OCI-LY7 (cell line): ENCODE measurements at places on chromosomes 12 and 14.

DNA sequence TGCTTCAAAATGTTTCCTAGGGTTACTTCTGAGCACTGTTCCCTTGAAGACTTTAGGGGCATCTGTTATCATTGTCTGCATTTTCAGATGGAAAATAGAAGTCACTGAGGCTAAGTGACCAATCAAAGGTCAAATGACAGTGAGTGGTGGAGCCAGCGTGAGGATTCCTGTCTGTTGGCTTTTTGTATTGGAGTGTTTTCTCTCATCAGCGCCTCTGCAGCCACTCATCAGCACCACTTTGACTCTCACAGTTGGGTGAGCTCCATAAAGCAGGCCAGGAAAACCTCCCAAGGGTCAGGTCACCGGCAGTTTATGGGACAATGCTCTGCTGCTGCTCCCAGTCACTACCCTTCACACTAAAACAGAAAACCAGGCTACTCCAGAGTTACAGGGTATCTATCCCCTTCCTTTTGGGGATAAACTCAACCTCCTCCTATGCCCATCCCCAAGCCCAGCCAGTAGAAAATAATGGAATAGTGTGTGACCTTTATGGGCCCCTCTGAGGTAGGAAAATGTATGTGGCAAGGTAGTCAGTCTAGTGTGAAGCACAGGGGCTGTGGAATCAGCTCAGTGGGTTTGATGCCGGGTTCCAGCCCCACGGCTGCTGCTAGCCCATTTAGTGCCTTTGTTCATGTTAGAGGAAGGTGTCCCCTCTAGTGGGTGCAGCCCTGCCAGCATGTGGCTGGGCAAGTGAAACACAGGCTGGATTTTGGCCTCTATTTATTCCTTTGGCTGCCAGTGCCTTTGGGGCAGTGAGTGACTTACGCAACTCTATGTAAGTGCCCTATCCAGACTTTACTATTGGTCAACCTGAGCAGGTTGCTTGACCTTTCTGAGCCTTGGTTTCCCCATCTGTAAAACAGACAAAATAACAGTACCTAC is 133.8 kb upstream of the CPM start:
- DNase-seq, result peak; percentile 15

- DNase-seq, result no peak
Observed at GRCh38 chr12:119940897-119941296, 48.1 kb upstream of the BICDL1 start.

DNA sequence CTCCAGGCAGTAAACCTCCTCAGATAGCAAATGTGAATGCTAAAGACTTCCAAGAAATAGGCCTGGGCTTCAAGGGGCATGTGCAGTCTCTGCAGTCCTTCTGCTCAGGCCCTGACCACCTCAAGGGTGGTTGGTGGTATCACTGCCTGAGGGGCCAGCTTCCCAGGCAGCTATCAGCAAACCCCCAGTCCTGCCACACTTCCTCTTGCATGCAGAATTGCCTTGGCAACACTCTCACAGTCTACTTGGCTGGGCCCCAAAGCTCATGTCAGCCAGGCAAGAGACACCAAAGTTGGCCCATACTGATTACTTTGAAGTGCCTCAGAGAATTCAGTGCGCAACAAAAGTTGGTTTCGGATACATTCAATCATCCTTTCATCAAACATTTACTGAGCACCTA is 3.5 kb upstream of the ASB8 start:
- DNase-seq, result no peak

- DNase-seq, result no peak
Observed at GRCh38 chr14:61153914-61154545, 127.1 kb downstream of the TMEM30B start.

DNA sequence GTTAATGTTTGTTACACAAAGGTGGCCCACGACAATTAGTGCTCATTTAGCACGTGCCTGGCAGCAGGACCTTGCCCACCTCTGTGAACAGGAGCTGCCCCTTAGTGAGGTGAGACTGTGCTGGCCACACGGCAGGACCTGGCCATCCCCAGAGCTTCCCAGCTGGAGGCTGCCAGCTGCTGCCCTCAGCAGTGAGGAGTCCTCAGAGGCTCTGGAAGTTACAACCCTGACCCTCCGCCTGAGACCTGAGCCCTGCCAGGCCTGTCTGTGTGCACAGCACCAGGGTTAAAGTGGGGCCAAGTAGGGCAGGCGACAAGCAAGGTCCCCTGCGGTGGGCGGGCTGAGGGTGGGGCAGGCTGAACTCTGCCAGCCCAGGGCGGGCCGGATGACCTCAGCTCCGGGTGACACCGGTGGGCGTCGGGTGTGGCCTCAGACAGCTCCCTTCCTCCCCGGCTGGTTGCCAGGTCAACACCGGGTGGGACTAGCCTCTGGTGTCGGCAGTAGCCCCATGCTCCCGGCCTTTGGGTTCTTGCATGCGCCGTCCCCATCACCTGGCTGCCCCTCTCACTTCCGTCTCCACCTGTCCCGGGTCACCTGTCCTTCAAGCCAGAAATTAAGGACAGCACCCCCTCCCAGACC is 9.2 kb upstream of the LBHD2 start:
- no peak for DNase-seq

- peak; percentile 84 for DNase-seq
Observed at GRCh38 chr14:91417120-91417982, at the start of gene CCDC88C. CCDC88C (minus strand) TSS chr14:91417820; CDS start chr14:91417690, 130 bp downstream.

GRCh38 chr12:94650143-94651056 is at the start of gene TMCC3:
TMCC3 (minus strand) TSS chr12:94650557; CDS start chr12:94650430, 127 bp downstream.
- DNase-seq, result no peak

GRCh38 chr12:95625012-95625411 is 73.7 kb upstream of the USP44 start:
- DNase-seq, result no peak

DNA sequence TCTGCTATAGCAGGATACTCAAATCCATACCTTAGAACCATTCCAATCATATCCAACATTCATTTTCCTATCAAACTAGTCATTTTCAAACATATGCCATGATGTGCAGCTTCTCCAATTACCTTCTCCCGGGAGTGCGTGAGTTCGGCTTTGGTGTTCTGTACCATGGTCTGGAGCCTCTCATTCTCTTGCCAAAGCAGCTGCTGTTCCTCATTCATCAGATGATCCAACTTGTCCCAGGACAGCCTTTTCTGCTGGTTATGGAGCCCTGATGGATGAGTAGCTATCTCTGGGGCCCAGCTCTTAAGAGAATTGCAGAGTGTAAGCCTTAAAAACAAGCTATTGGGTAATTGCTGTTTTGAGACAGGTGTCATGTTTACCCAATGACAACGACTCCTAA is 71.1 kb upstream of the SAV1 start:
- no peak for DNase-seq

GRCh38 chr12:69331909-69332684 is 16.1 kb upstream of the LYZ start:
- DNase-seq, result no peak

DNA sequence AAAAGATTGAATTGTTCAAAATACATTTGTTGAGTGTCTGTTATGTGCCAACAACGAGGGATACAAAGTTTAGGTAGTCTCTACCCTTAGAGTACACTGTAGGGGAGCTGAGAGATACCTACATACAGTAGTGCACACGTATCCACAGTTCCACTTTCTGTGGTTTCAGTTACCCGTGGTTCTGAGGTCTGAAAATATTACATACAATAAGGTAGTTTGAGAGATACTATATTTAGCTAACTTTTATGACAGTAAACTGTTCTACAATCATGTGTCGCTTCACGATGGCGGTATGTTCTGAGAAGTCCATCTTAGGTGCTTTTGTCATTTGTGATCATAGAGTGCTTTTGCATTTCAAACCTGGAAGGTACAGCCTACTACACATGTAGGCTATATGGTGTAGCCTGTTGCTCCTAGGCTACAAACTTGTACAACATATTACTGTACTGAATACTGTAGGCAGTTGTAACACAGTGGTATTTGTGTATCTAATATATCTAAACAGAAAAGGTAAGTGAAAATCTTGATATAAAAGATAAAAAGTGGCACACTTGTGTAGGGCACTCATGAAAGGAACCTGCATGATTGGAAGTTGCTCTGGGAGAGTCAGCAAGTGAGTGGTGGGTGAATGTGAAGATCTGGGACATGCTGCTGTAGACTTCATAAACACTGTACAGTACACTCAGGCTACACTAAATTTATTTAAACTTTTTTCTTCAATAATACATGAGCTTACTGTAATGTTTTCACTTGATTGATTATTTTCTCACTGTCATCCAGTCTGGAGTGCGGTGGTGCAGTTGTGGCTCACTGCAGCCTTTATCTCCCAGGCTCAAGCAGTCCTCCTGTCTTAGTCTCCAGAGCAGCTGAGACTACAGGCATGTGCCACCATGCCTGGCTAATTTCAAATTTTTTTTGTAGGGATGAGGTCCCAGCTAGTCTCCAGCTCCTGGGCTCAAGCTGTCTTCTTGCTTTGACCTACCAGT is 4.0 kb downstream of the CPSF6 start:
- peak; percentile 14 for DNase-seq

DNA sequence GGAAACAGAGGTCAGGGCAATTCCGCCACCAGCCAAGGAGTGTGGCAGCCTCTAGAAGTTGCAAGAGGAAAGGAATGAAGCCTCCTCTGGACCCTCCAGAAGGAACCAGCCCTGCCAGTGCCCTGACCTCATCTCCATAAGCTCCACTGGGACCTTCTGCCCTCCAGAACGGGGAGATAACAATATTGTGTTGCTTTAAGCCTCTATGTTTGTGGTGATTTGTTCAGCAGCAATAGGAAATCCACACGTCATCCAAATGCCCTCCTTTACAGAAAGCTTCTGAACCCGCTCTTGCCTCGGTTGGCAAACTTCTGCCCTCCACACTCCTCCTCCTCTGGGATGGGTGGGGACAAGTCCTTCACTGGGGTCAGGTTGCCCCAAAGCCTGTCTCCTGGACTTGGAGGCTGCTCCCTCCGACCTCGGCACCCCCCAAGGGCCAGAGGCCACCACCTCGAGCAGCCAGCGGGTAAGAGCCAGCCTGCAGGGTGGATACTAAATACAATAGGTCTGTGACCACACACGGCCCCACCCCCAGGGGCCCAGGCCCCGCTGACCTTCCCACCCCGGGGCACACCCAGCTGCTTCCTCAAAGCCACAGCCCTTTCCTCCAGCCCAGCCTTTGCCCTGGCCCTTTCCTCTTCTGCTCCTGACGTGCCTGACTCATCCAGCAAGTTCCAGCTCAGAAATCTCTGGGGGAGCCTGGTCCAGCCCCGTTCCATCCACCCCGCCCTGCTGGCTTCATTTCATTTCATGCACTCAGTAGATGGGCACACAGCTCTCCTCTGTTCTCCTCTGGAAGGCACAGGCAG is 58.7 kb upstream of the NCOR2 start:
- DNase-seq, result no peak

DNA sequence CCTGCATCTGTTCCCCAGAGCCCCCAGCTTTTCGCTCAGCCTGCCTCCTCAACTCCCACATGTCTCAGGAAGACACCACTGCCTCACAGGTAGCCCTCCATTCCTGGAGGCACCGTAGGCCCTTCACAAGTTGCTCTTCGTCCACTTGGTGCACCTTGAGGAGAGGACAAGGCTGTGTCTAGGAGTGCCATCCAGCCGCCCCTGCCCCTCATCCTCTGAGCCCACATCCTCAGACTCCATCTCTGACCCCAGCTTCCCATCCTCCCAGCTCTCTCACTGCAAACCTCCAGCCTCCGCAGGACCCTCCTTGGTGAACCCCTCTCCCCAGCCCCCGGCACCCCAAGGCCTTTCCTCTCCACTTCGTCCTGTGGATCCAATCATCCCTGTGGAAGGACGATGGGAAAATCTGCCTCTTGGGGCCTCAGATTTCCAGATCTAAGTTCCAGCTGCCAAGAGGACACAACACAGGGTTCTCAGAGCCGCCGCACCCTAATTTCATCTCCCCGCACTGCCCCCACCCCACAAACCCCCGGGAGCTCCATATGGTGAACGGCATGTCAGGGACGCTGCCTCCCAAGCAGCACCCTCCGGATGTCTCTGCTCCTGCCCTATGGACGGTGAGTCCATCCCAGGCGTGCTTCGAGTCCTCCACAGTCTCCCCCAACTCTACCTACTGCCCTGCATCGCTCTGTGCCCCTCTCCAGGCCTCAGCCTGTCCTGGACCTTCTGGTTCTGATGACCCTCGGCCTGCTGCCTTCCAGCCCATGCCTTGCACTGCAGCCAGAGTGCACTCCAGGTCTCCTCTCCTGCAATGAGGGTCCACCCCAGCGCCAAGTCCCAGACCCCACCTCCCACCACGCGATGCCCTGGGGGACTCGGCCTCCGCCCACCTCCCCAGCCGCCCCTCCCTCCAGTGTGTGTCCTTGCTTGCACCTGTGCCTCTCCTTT is 314.1 kb upstream of the DIO3 start:
- DNase-seq, result no peak

- DNase-seq, result no peak
Observed at GRCh38 chr12:123748161-123748560, 13.9 kb upstream of the DNAH10 start.

DNA sequence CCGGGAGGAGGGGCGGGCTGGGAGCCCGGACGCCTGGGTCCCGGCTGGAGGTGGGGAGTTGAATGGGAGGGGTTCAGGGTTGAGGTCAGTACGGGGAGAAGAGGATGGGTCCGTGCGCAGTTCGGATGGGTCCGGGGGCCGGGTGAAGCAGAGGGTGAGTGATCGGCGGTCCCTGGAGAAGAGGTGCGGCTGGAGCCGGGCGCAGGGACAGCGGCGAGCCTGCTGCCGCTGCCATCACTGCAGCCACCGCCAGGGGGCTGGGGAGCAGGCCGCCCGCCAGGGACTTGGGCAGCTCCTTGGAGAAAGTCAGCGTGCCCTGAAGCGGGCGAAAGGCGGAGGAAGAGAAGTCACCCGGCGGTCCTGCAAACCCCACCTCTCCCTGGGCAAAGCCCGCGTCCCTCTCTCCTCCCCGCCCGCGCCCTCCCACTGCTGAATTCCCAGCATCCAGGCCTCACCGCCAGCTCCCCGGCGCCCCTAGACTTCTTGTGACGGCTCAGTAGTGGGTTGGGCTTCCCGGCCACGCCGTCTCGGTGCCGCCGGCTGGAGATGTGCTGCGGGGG is 6.0 kb upstream of the GPR84 start:
- DNase-seq, result no peak

DNA sequence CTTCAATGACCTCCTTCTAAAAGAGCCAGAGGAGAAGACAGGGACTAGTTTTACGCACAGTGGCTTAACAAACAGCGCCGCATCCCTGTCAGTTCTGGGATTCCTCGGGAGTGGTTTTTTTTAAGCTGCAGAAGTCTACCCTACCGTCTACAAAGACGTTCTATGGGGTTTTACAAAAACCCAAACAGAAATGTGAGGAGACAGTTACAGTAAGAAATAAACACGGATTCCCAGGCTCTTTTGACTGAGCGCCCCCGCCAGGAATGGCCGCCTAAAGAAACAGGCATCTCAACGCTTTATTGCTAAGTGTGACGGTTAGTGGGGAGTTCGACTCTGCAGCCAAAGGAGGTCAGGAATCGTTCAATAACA is 484 bp downstream of the ALKBH1 start:
- DNase-seq, result peak; percentile 23

DNA sequence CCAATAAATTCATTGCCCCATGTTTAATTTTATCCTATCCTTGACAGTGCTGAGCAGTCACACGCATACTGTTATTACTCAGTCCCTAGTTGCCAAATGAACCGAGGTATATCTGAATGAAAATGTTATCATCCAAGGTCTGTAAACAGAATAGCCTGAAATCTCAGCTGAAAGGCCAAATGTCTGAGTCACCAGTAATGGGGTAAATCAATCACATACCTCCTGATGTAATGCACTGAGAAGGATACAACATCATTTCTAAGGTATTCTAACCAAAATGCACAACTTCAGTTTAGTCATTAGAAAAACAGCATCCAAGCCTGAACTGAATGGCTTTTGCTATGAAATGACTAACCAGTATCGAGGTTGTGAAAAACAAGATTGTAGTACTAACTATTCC is 228.6 kb downstream of the DPF3 start:
- no peak for DNase-seq
